ENCODE measurements at places on chromosomes 4 and X.

DNA sequence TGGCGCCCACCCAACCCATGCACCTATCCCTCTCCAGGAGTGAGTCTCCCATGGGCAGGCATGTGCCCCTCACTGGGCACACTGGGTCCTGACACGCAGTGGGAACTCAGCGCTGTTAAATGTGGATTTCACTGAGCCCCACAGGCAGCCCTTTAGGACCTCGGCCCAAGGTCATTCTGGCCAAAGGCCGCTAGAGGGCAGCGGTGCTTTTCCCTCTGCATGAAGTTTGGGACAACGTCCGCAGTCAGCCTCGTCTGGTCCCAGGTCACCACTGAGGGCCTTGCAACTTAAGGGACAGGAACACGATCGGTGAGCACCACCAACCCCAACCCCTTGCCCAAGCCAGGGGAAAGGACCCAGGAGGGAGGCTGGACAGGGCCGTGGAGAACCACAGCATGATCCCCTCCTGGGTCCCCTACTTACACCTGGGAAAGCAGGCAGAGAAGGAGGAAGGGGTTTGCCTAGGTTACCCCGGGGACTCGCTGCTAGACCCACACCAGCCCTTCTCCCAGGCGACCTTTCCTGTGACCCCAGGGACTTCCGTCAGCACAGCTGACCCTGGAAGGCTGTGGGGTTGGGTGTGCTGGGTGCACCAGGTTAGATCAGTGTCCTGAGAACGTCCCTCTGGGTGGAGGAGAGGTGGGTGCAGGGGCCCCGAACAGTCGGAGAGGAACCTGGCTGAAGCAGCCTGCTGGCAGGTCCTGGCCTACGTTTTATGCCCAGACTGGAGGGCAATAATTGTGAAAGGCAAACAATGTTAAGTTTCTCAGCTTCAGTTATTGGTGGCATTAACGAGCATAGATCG, 24.0 kb downstream of the CYTL1 start:
- DNase-seq = no peak

DNA sequence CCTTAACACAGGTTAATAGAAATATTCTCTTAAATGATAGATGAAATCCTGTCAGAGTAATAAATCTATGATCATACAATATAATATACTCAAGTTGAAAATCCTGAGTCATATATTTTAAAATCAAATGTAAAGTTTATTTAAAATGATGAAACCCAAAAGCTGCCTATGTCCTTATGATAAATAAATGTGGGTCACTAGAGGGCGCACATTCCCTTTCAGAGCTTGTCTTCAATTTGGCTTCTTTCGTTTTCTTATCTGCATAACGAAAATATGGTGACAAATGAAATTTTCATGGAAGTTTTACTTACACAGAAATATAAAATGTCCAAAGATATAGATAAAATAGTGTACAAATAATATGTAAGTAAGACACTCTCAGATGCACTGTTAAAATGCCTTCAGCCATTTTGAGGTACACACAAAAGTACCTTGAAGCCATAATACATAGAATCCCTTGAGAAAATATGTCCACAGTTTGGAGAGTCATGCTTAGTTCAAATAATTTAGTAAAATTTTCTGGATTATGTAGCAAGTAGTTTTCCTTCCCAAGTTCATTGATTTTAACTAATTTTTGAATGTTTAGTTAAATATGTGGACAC, 680.4 kb downstream of the DMD start:
- DNase-seq = no peak

- no peak for DNase-seq
These were observed 524.7 kb downstream of the SPRY1 start for GRCh38 chr4:123921339-123921738.

- no peak for DNase-seq
These were observed 7.3 kb downstream of the SPARCL1 start for GRCh38 chr4:87521757-87522374.

GRCh38 chr4:7391637-7392437, 42.9 kb downstream of the PSAPL1 start:
- DNase-seq = no peak

DNA sequence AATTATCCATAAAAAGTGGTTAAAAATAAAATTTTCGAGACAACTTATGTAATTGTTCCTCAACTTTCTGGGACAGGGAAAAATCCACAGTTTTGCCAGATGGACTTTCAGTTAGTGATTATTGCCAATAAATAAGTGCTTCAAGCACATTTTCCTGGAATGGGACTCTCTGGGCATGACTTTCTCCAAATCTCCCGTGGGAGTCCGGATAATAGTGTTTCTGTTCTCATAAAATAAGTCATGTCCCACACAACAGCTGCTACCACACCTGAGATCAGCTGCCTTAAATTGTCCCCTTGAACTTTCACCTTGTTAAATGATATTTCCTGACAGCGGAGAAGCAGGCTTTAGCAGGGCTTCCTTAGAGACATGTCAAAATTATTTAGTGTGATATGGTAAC, 133.4 kb upstream of the NAP1L5 start:
- no peak for DNase-seq

DNA sequence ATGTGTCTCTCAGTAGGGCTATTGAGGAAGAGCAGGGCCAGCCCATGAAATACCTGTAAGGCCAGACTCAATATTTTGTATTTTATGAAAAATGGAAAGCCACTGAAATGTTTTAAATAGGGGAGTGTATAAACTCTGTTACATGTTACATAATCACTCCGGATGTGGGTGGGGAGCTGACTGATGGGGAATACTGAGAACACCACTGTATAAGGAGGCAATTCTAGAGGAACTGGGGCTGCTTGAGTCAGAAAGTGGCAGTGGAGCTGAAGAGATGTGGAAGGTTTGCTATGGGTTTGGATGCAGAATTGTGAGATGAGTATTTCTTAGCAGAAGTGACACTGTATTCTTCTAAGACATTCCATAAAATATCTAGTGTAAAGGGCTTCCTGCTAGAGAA, 647.8 kb upstream of the LCORL start:
- no peak for DNase-seq

- DNase-seq = no peak
These were observed 207.3 kb downstream of the SLC7A11 start for GRCh38 chr4:138034871-138035270.

DNA sequence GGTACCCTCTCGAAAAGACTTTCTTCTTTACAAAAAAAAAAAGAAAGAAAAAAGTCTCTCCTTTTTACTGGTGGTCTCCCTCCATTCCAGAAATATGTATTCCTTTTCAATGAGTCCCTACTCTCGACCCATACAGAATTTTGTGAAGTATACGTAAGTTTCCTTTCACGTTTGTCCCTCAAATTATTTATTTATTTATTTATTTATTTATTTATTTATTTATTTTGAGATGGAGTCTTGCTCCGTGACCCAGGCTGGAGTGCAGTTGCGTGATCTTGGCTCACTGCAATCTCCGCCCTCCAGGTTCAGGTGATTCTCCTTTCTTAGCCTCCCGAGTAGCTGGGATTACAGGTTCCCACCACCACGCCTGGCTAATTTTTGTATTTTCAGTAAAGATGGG, 429.2 kb upstream of the AR start:
- no peak for DNase-seq

- no peak for DNase-seq
These were observed 1.4 kb downstream of the CXXC4 start for GRCh38 chr4:104493081-104493831.

GRCh38 chr4:123232439-123232838, 164.2 kb upstream of the SPRY1 start:
- peak; percentile 24 for DNase-seq

DNA sequence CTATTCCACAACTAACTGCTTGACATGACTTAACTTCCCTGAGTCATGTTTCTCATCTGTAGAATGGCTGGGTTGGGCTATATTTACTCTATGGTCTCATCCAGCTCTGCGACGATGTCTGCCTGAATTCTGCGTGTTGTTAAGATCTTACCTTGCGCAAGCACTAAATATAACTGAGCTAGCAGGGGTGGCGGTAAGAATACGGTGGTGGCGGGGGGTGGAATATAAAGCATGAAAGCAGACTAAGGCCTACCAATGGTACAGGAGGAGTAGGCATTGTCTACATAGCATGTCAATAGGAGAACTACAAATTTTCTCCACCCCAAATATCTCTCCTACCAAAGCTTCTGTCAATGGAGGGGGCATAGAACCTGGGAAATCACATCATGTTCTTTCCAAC, 45.7 kb upstream of the DCLK2 start:
- no peak for DNase-seq

- no peak for DNase-seq
These were observed 600.5 kb upstream of the GRIA3 start for GRCh38 chrX:122583551-122583950.

GRCh38 chrX:71604796-71605568, 13.3 kb downstream of the CXCR3 start:
- no peak for DNase-seq
